ENCODE measurements at places on chromosomes 4 and X.

- no peak for DNase-seq
These were observed 8.6 kb downstream of the OPHN1 start for GRCh38 chrX:68424719-68425118.

DNA sequence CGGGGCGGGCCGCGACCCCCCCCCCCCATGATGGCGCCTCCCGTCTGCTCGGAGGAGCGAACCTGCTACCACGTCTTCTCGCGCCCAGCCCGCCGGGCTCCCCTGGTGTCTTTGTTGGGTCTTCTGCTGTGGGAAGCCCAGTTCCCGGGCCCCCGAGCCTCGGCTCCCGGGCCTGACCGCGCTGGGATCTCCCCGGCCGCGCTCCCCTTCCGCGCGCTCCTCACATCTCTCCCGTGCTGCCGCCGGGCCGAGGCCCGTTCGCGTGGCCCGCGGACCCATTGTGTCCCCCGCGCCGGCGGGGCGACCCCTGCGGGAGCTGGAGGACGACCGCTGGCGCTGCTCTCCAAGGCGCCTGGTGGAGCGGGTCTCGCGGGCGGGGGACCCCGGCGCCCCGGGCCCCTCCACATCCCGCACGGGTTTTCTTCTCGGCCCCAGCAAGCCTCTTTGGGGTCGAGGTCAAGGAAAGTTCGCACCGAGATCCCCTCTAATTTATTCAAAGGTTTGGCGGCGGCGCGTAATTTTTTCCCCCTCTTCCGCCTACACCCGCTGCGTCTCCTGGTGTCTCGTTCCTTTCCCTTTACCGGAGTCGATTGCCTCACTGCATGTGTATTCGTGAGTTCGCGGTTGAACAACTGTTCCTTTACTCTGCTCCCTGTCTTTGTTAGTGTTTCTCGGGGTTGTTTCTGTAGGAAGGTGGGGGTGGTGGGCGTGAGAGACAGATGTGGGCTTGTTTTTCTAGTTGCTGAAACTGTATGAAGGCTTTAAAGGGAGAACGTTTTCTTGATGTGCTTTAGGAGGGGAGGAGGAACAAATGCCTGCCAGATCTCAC, 770 bp downstream of the SMAD1 start:
- peak; percentile 75 for DNase-seq

DNA sequence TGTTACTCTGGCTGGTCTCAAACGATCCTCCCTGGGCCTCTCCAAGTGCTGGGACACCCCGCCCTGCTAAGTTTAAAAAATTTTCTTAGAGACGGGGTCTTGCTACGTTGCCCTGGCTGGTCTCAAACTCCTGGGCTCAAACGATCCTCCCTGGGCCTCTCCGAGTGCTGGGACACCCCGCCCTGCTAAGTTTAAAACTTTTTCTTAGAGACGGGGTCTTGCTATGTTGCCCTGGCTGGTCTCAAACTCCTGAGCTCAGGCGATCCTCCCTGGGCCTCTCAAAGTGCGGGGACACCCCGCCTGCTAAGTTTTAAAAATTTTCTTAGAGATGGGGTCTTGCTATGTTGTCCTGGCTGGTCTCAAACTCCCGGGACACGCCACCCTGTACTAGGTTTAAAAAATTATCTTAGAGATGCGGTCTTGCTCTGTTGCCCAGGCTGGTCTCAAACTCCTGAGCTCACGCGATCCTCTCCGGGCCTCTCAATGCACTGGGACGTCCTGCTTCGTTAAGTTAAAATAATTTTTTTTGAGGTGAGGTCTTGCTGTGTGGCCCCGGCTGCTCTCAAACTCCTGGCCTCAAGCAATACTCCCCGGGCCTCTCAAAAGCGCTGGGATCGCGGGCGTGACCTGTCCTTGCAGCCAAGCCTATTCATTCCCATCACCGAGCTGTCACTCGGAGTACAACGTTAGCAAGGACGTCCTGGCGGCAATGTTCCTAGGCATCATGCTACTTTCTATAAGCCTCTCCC, 1.1 kb downstream of the SLC25A6 start:
- no peak for DNase-seq

GRCh38 chrX:39242187-39242586, 440.9 kb downstream of the MID1IP1 start:
- no peak for DNase-seq

DNA sequence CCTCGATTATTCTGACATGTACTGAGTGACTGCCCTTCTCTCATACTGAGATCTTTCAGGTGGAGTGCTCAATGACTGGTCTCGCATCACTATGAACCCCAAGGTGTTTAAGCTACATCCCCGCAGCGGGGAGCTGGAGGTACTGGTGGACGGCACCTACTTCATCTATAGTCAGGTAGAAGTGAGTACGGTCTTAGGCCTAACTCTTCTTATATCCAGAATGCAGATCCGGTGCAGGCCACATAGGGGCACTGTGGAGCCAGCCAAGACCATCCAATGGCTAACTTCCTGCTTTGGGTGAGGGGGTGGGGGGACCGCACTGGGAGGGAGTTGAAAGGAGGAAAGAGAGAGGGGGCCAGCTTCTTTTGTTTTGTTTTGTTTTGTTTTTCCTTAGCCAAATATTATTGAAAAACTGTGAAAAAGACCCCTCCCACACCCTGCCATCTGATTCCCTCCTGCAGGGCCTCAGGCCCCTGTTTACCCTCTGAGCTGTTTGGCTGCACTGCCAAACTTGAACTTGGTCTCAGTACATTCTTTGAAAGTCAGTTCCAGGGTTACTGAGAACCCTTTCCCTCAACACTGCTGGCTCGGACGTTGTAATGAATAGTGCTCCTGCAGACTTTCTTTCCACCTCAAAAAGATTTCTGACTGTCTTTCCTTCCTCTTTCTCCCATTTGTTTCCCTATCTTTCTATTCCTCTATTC, 16.2 kb downstream of the AWAT2 start:
- DNase-seq = no peak

DNA sequence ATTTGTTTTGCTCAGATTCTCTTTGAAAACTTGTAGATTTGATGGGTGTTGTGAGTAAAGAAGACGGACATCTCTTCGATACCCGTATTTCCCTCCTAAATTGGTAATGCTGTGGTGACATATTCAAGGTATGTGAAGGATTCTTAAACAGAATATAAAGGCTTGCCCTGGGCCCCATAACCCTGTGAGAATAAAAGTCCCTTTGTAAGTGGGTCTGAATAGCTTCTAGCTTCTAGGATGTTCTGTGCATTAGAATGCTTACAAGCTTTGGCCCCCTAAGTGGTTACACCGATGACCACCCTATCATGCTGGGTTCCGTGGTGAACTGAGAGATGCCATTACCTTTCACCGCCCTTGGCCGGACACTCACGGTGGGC, 574 bp upstream of the MOB1B start:
- no peak for DNase-seq

GRCh38 chr4:20592663-20593062, 107.6 kb upstream of the PACRGL start:
- no peak for DNase-seq

- DNase-seq = no peak
These were observed 1.2 kb upstream of the LETM1 start for GRCh38 chr4:1856943-1857699.

- DNase-seq = peak; percentile 61
These were observed 6.2 kb upstream of the HPSE start for GRCh38 chr4:83340692-83341343.

GRCh38 chr4:121789960-121790829, 10.9 kb upstream of the EXOSC9 start:
- no peak for DNase-seq

DNA sequence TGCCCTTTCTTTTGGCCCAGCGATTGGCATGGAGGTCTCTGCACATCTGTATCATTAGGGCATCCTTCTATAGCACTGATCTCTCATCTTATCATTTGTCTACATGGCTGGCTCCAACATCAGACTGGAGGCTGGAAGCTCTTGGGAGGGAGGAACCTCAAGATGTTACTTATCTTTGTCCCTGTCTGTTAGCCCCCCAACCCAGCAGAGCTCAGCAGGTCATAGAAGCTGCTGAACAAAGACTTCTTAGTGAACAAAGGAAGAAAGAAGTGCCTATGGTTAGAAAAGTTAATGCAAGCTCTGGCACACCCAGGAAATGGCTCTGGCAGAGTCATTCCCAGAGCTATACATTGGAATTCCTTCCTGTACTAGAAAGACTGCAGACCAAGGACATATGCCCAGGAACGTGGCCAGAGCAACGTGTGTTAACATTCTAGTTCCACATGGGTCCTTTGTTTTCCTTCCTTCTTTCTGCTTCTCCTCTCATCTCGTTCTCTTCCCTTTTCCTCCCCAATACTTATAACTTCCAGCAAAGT, 74.0 kb downstream of the SEL1L3 start:
- no peak for DNase-seq

DNA sequence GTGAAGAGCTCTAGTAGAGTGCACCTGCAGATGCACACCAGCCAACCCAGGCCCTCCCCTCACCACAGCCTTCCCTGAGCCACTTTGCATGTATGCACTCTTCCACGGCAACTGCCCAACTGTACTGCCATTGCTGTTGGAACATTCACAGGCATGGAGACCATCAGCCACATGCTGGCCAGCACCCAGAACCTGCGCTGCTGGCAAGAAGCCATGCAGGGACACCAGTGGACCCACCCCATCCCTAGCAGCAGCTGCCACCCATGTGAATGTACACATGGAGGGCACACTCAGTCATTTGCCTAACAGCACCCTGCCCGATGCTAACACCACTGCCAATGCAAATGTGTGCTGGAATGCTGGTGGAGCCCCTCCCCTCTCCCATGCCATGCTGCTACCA, 35.6 kb downstream of the FAM47B start:
- DNase-seq = no peak

DNA sequence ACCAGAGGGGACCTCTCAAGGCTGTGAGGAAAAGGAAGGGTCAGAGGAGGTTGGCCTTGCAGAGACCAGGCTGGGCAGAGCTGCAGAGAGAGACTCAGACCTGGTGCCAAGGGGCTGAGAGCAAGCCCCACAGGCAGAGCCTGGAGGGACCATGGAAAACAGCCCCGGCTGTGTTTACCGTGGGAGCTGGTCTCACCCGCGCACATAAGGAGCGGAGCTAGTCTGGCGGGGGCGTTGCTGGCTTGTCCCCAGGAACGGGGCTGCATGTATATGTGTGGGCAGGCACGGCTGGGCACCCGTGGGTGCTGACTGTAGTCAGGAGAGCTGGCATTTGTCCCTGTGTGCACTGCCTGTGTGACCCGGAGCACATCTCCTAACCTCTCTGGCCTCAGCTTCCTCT, 45.7 kb downstream of the C4orf50 start:
- no peak for DNase-seq

DNA sequence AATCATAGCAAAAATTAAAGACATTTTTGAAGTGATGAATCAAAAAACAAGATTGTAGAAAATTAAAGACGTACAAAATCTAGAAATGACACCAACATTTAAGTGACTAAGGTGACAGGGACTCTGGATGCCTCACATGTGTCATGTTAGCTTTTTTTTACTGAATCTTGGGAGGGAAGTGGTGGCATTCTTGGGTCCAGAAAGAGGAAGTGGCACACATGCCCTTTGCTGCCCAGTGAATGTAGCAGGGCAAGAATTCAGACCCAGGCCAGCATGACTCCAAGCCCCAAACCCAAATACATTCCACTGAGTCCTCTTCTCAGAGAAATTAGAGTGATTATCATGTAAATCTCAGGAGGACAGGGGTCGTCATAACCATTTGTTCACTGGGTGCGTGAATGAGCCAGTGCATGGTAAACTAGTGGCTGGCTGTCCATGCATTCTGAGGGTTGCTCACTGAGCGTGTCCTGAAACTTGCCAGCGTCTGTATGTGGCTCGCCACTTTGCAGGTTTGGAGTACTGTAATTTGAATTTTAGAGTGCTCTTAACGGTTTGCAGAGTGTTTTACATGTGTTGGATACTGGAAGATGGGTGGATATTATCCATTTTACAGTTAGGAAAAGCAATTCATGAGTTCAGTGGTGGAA, 55.4 kb upstream of the TBC1D14 start:
- no peak for DNase-seq

DNA sequence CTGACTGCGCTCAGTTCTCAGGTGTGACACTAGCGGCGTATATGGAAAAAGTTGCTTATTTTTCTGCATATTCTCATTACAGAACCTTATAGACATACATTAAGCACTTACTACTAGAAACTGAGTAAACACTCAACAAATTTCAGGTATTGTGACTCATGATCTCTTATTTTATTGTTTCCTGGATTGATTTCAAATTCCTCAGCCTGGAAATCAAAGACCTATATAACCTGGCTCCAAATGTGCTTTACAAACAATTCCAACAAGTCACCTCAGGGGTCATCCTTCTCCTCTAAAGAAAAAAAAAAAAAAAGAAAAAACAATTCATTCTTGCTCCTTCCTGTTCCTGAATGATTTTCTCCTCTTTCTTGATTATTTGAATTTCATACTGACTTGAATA, 152.3 kb downstream of the ADAM29 start:
- DNase-seq = no peak

DNA sequence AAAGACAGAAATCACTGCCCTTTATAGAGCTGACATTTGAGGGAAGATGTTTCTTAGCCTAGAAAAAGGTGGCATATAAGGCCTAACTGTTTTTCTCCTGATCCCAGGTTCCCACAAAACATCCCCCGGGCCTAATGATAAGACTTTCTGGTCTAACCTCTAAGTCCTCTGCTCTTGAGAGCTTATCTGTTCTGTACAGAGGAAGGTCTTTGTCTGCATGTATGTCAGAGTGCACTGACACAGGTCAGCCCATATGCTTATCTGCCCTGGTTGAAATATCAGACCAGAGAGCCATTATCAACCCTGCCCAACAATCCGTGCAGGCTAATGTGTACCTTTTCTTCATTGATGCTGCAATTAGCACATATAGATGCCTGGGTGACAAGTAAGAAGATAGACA, 76.2 kb downstream of the ARHGEF9 start:
- DNase-seq = no peak

DNA sequence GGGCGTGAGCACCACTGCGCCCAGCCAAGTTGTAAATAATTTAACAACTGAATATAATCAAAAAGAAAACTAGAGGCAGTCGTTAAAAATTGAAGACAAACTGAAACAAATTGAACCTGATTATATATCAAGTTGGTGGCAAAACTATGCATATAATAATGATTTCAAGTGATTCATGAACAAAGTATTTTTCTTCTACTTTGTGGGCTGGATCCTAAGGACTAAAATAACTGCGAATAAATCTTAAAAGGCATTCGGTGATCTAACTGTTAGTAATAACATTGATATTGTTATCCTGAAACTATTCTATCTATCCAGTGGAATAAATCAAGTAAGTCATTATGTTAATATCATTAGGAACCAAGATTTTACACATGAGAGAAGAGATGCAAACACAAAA, 21.2 kb upstream of the USP9X start:
- no peak for DNase-seq

- DNase-seq = no peak
These were observed 60.6 kb downstream of the ANXA10 start for GRCh38 chr4:168152837-168153500.

- DNase-seq = no peak
These were observed 179.6 kb upstream of the RBPJ start for GRCh38 chr4:26141051-26141721.

GRCh38 chr4:1727117-1728031, 6.1 kb downstream of the TACC3 start:
- DNase-seq = no peak

- no peak for DNase-seq
These were observed 12.2 kb downstream of the SH3BP2 start for GRCh38 chr4:2804973-2805501.

- DNase-seq = no peak
These were observed 147.2 kb upstream of the DKK2 start for GRCh38 chr4:107183155-107183774.
